ENCODE measurements at places on chromosomes 5 and 9.

- no peak for DNase-seq
Measured at GRCh38 chr5:177496727-177497291, 595 bp downstream of the PDLIM7 start.

DNA sequence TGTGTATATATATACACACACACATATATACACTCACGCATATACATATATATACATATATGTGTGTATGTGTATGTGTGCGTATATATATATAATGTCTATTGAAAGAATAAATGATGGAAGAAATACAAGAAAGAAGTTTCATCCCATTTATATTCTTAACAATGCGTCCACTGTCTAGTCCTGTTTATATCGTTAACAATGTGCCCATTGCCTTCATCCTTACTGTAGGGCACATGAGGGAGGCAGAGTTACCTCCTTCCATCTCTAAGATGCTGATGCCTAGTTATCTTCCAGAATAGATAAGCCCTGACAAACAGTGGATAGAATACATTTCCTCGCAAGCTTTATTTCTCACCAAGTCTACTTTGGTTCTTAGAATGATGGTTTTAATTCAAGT is 389.8 kb upstream of the SEMA6A start:
- no peak for DNase-seq

DNA sequence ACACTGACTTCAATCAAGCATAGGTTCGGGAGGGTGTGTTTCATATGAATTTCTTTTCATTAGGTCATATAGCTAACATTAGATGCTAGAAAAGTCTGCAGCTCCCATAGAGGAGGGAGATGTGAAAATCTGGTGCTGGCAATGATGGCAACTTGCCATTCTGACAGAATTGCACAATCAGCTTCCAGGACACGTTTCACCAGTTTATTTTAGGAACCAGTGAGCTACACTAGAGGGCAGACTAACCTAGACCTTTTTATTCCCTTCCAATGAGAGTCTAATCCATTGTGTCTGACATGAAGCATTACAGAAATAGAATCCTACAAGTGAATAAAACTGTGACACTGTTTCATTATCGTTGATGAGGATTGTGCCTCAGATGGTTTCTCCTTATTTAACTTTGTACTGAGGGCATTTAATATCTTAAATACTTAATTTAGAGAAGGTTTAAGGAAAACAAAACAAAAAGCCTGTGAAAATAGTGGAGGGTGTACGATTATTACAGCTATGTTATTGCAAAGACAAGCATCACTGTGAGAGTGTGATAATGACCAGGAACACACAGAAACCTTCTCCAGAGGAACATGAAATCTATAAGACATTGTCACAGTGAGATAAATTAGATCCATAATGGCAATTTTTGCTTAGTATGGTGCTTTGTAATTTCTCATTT is 363.3 kb upstream of the RPS23 start:
- no peak for DNase-seq

- peak; percentile 28 for DNase-seq
Measured at GRCh38 chr9:130240410-130241197, 25.0 kb upstream of the HMCN2 start.

GRCh38 chr9:114348906-114349482 is 19.3 kb downstream of the ORM2 start:
- peak; percentile 47 for DNase-seq

DNA sequence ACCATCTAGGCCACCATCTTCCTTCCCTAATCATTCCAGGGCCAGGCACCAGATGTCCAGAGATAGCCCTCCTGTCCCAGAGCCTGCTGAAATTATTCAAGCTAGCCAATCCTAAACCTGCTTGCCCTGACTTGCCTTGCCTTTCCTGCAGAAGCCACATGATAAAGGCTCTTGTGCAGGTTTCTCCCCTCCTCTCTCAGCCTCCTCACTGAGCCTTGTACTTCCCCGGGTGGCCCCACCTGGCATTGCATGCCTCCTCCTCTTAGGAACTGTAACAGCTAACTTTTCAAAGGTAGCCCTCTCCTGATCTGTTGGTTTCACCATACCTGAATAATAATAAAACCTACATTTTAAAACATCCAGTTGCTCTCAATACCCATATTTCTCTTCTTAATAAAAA is 42.6 kb downstream of the DIRAS2 start:
- DNase-seq, result no peak

DNA sequence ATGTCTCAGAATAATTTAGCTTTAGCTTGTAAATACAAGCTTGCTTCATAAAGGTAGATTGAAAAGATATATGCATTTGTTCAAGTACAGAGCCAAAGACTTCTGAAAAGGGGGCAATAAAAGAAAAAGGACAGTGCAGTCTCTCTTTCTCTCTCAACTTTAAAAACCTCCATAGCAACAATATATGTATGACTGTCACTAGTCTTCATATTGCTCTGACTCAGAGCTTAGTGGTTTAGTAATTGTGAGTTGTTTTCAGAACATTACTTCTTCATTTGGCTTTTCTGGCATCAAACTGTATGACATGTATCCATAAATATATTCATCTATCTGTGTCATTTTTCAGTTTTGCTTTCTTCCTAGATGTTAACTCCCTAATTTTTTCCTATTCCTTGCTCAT is 194.6 kb upstream of the KIF2A start:
- DNase-seq, result no peak

GRCh38 chr9:127634698-127635097 is 22.6 kb downstream of the STXBP1 start:
- no peak for DNase-seq

GRCh38 chr9:78724896-78725295 is 428.0 kb downstream of the PSAT1 start:
- DNase-seq, result no peak

- DNase-seq, result no peak
Measured at GRCh38 chr5:106020894-106021293, 1649.8 kb downstream of the EFNA5 start.

DNA sequence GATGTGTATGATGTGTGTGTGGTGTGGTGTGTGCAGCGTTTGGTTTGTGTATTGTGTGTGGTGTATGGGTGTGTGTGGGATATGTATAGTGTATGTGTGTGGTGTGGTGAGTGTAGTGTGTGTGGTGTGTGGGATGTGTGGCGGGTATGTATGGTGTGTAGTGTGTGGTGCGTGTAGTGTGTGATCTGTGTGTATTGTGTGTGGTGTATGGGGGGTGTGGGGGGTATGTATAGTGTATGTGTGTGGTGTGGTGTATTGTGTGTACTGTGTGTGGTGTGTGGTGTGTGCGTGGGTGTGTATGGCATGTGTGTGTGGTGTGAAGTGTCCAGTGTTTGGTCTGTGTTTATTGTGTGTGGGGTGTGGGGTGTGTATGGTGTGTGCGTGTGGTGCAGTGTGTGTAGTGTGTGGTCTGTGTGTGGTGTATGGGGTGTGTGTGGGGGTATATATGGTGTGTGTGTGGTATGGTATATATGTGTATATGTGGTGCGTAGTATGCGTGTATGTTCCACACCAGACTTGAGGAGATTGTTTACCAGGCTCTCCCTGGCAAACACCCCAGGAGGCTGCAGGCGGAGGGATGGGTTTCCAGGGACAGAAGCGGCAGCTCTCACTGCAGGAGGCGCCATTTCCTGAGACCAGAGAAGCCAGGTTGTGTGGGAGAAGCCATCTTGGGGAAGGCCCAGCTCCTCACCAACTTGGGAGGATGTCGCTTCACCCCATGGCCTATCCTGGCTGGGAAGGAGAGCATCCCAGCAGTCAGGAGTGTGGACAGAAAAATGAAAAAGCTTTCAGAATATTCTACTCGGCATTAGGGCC is 138.1 kb downstream of the NXNL2 start:
- DNase-seq, result no peak

- no peak for DNase-seq
Measured at GRCh38 chr5:74028406-74028805, 402.4 kb downstream of the ARHGEF28 start.

- no peak for DNase-seq
Measured at GRCh38 chr5:53873235-53873634, 312.8 kb downstream of the NDUFS4 start.

All from effector CD4-positive, alpha-beta T cell (primary cell).